Stimulated activated CD8-positive, alpha-beta memory T cell treated with anti-CD3 and anti-CD28 coated beads, Interleukin-12 subunit alpha, Interleukin-12 subunit beta, amount 100 ng/mL, for 1 hour (primary cell): ENCODE measurements at places on chromosomes 16 and 17.

DNA sequence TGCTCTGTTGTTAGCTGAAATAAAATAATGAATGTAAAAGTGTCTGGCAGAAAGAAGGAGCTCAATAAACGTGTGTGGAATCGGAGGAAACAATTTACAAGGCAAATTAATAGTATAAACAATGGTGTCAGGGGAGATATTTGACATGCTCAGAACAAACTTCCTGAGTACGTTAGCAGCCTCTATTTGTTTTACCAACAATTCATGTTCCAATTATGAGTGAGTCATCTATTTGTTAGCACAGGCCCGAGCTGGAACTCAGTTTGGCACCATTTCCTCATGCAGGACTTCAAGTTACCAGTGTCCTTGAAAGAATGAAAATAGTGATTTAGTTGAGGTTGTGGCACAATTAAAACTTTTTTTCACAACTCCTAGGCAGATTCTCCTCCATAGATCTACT, 9.1 kb downstream of the ASIC2 start:
- DNase-seq: no peak

DNA sequence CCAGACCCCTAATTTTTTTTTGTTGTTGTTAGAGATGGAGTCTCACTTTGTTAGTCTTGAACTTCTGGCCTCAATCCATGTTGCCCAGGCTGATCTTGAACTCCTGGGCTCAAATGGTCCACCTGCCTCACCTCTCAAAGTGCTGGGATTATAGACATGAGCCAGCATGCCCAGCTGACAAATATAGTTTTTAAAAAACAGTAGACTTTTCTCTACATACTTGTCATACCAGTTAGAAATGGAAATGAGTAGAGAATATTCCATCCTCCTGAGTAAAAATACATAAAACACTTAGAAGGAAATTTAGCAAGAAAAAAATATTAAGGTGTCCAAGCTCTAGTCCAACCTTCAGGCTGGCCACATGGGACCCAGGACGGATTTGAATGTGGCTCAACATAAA, 21.4 kb downstream of the C16orf78 start:
- no peak for DNase-seq

DNA sequence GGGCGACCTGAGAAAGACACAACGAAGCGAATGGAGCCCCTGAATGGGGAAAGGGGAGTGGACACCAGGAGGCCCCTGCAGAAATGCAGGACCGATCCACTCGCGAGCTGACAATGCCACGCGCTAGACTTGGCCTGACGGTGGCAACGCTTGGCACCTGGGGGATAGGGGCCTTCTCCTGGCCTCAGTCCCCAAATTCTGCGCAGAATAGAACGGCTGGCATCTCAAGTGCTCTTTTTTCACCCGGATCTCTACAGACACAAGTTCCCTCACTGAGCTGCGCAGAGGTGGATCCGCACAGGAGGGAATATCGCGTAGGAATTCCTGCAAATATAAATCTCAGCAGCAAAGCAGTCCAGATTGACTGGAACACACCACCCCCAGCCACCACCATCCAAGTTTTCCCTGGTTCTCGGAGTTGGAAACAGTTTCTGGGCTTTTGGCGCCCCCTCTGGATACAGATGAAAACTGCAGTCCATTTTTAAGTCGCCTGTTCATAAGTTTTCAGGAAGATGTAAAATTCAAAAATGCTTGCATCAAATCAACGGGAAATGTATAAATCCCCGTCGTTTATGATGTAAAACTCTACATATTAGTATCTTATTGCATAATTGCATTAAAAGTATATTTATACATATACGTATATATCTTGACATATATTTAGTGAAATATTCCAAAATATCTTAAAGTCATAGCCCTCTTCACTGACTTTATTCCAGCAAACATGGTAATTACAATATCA, 2.3 kb upstream of the SOX9 start:
- no peak for DNase-seq

GRCh38 chr17:72572604-72573491, 452.0 kb downstream of the SOX9 start:
- no peak for DNase-seq

DNA sequence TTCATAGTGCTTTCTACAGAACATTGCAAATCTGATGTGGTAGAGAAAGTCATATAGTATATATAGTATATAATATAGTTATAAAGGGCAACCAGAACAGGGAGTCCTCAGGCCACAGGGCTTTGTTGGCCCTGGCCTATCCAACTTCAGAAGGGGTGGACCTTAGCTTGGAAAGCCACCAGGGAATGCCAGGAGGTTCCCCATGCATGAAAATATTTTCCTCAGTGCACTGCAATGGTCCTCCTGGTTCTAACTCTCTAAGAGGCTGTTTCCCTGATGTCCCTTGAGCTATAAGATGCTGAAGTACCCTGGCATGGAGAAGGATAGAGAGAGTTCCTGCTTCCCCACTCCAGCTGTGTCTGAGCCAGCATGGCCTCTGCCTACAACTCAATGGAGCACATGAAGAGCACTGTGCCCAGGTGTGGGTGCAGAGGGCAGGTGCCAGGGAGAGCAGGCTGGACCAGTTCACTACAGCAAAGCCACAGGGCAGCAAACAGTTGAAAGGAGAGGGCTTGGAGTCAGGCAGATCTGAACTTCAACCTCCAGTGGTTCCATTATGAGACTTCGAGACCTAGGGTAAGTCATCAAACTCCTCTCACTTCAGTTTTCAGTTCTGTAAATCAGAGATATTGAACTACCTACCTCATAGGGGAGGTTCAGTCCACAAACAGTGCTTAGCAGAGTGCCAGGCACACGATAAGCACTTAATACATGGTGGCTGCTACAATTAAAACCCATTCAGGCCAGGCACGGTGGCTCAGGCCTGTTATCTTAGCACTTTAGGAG, 183.1 kb downstream of the SALL1 start:
- DNase-seq: no peak

DNA sequence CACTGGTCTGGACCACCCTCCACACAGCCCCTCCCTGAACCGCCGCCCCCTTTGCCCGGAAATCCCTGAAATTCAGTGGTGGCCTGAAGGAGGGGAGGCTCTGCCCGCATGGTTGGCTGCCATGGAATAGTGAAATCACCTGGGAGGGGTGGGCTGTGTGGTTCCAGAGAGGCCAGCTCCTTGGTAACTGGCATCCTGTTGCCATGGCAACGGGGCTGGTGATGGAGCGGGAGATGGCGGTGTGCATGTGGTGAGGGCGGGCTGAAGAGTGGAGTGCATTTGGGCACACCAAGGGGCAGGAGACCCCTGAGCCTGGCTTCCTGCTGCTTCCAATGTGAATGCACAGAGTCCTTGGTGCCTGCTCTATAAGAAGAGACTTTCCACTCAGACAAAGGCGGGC, 2.4 kb downstream of the EFNB3 start:
- DNase-seq: no peak

DNA sequence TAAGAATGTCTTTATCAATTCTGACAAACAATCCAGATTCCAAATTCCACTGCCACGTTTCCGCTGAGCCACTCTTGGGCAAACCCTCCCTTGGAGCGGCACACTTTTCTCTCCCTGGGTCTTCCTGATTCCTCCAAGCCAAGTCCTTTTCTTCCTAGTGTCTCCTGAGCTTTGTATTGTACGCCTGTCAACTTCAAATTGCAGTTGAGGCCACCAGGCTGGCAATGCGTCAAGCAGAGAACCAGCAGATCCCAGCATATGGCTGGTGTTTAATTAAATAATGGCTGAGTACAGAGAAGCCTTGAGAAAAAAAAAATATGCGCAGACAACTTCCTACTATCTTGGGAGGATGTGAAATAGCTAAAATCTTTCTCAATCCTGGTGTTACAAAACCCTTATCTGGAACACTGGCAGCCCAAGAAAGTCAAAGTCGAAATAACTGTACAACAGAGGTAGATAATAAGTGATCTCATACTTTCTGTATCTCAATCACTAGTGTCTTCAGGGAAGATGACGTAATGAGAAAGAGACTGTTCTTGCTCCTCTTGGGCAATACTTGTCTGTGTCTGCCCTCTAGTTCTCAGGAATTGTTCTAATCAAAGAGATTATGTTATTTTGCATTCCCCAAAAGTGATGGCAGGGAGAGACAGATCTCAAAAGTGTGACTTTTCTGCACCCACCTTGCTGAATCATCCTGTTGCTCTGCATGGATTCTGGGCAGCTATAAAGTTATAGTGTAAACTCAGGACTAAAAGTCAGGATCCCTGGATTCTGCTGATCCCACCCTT, 15.0 kb downstream of the SMIM36 start:
- no peak for DNase-seq

- DNase-seq: no peak
Observed at GRCh38 chr17:21199856-21200255, 14.1 kb downstream of the TMEM11 start.

DNA sequence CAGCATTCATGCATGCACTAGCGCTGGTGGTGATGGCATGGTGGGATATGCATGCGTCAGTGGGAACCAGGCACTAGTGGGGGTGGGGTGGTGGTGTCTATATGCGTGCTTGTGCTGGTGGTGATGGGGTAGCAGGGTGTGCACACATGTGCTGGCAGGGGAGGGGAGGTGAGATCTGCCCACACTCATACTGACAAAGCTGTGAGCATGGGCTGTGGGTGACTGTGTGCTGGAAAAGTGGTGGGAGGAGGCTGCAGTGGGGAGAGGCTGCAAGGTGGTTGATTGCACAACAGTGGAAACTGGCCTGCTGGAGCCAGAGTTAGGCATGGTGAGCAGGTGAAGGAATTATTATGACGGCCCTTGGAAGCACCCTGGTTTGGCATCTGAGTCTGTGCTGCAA, 31.3 kb upstream of the TEKT1 start:
- no peak for DNase-seq

- DNase-seq: no peak
Observed at GRCh38 chr17:73549841-73550430, 94.3 kb downstream of the SDK2 start.

DNA sequence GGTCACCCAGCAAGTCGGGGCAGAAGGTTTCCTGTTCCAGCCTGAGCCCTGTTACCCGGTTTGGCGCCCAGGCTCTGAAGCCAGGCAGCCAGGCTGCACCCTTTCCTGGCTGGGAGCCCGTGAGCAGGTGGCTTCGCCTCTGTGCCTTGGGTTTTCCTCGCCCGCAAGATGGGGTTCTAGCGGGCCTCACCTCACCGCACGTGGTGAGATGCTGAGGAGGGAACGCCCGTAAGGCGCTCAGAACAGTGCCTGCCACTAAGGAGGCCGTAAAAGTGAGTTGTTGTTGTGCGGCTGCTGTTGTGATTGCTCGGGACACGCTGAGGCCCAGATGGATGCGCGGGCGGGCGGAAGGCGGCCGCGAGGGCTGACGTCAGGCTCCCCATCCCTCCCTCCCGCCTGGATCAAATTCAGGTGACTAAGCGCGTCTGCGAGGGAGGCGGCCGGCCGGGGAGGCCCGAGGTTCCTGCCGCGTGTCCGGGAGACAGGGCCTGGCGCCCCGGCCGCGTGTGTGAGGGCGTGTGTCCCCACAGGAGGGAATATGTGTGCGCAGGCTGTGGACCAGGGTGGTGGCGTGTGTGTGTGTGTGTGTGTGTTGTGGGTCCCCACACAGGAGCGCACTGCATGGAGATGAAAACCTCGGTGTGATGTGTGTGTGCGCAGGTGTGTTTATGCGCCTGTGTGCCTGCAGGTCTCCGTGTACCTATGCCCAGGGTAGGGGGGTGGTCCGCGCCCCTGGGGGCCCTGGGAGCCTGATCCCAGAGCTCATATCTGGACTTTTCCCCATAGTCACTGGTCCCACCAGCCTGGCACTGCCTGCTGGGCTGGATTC, 4.3 kb downstream of the CAMKK1 start:
- no peak for DNase-seq

DNA sequence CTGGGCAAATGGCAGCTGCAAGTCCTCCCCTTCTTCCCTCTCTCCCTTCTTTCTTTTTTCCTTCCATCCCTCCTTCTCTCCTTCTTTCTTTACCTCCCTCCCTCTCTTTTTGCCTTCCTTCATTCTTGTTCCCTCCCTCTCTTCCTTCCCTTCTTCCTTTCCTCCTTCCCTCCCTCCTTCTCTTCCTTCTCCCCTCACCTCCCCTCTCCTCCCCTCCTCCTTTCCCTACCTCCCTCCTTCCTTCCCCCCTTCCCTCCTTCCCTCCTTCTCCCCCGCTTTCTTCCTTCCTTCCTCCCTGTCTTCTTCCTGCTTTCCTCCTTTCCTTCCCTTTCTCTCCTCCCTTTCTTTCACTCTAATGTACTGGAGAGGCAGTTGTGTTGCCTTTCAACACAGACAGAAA, 110.8 kb upstream of the SALL1 start:
- DNase-seq: no peak

DNA sequence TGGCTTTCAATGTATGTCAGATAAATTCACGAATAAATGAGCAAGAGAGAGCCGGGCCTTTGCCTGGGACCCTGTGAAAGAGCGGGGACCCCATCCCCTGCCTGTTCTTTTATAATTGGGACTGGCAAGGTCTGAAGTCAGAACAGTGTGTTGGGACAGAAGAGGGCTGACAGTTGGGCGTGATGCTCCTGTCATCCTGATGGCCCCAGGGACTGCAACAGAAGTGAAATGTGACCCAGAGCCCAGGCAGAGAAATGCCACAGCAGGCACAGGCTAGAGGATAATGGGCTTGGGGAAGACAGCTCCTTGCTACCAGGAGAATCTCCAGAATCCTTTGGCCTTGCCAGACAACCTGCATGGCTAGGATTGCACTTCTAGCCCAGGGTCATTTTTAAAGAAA, 37.9 kb downstream of the GSG1L start:
- DNase-seq: no peak

DNA sequence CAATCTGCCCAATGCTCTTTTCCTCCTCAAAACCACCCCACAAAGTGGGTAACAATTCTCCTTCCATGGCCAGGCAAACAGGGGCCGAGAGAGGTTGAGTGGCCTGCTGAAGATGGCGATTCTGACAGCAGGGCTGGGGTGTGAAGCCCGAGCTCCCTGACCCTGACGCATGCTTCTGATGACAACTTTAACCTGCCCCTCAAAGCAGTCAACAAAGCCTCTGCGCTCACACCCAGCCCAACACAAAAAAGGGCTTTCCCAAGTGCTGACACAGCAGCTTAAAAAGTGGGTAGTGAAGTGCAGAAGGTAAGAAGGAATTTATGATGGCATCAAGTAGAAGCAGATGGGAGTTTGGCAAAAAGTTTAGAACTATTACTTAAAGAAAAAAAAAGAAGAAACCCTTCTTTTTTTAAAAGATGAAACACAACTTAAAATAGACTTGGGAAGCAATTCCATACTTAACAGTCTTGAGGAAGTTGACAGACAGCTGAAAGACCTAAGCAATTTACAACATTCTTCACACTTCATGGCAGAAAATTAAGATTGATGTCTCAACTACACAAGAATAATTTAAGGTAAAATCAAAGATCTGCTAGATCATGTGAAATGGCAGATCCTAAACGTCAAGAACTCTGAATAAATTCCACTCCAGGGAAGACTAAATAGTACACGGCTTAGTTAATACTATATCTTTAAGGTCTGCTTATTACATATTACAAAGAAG, 133.9 kb downstream of the PARN start:
- no peak for DNase-seq

DNA sequence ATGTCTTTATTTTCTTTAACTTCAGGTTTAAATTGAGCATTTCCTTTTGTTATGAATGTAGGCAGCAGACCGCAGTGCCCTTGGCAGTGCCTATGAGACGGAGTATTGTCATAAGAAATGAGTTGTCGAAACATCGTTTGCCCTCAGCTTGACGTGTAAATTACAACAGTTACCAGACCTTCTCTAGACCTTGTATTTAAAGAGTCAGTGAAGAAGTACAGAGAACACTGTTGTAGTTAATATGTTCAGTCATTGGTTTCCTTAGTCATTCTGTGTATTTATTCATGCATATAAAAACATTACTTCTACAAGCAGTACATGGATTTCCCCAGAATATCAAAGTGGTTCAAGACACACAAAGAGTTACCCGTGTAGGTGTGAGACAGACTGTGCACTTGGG, 19.0 kb downstream of the IRF8 start:
- no peak for DNase-seq

- DNase-seq: no peak
Observed at GRCh38 chr16:88463411-88463810, 10.3 kb downstream of the ZFPM1 start.
